Activated CD8-positive, alpha-beta memory T cell treated with anti-CD3 and anti-CD28 coated beads for 1 hour (primary cell): ENCODE measurements at places on chromosomes 2 and 18.

- no peak for DNase-seq
These were observed 31.3 kb downstream of the SETBP1 start for GRCh38 chr18:44712025-44712424.

DNA sequence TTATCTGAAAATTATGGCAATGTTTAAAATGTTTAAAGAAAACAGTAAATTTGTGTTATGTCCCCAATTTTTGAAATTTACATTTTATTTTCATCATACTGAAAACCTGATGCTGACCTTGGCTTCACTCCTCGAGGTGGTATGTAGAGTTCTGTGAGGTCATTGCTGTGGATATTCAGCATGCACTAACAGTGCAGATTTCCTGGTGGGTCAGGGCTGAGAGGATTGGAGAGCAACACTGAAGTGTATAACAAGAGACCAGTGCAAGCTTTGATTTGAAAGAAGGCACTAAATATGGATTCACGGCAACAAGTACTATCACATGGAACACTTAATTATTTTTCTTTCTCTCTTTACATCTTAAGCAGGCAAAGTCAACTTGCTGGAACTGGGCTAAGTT is 134.1 kb downstream of the SLC8A1 start:
- no peak for DNase-seq

DNA sequence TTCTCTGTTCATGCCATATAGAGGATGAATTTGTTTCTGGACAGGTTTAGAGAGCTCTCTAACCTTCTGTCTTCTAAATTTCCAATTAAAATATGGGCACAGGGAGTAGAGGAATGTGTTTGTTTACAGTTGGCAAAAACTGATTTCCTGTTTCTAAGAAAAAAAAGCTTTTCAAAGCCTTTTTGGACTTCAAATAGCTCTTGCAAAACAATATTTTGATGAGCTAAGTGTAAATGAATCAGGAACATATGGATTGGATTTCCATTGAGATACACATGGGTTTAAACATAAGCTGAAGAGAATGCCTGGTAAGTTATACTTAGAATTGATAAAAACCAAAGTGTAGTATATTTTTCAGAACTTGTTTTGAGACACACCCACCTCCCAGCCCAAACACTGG is 677.5 kb downstream of the NYAP2 start:
- DNase-seq = no peak

- DNase-seq = no peak
These were observed 217.7 kb downstream of the LRRTM1 start for GRCh38 chr2:80086831-80087230.

DNA sequence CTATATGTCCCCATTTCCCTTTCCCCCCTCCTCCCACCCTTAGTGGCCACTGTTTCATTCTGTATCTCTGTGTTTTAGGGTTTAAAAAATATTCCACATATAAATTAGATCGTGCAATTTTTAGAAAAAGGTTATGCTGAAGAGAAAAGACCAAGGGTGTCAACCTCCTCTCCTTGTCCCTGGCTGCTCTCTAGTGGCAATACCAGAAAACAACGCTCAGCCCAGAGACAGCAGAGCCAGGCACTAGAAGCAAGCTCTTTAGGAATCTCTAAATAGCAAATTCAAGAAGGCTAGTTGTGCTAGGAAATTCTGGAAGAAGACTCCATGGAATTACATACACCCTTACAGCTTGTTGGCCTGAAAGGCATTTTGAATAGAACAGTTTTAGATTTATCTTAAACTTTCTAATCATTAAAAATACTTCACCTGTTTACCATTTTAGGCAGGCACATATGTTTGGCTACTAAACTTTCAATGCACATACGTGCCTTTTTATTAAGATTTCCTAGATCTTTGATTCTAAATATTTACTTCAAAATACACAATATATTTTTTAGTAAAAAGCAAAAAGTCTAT is 35.1 kb upstream of the RASGRP3 start:
- DNase-seq = no peak

DNA sequence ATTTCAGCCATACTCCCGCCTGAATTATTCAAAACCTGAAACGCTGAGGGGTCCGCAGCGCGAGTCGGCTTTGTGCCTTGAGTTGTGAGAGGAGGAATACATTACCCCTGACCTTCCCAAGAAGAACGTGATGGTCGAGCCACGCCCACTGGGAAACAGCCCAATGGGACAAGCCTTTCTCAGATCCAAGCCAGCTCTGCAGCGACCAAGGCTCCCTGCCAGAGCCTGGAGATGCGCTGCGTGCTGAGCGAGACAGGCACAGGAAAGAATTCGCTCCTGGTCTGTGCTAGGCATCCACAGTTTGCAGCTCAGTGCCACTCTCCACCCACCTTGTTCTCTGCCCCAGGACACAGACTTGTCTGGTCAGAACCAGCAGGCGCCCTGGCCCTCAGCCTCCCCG is 74.1 kb upstream of the GLI2 start:
- DNase-seq = no peak

GRCh38 chr18:55380589-55380988 is 207.4 kb downstream of the TCF4 start:
- no peak for DNase-seq

DNA sequence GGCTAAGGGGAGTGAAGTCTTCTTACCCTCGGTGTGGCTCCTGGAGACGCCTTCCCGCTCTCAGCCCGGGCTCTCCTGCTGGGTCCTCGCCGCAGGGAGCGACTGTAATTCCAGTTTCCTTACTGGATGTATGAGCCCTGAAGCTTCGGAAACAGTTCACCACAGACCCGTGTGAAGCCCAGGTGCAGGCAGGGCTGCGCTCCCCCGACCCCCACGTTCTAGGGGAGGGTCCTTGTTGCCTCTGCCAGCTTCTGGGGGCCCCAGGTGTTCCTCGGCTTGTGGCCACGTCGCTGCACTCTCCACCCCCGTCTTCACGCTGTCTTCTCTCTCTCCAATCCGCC is 5.1 kb upstream of the ASB1 start:
- no peak for DNase-seq

GRCh38 chr2:146762786-146763185 is 1082.0 kb upstream of the ACVR2A start:
- no peak for DNase-seq

- no peak for DNase-seq
These were observed 140.6 kb downstream of the C1D start for GRCh38 chr2:67922080-67922785.

DNA sequence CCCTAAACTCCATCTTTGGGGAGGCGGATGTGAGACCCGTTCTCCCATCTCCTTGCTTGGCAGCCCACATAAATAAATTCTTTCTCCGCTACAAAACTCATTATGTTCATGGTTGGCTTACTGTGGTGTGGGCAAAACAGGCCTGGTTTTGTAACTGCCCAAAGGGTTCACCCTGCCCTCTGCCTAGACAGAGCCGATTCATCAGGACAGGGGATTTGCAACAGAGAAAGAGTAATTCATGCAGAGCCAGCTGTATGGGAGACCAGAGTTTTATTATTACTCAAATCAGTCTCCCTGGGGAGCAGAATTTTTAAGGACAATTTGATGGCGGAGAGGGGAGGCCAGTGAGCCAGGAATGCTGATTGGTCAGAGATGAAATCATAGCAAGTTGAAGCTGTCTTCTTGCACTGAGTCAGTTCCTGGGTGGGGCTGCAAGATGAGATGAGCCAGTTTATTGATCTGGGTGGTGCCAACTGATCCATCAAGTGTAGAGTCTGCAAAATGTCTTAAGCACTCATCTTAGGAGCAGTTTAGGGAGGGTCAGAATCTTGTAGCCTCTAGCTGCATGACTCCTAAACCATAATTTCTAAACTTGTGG is 8.4 kb upstream of the RNF125 start:
- DNase-seq = no peak

DNA sequence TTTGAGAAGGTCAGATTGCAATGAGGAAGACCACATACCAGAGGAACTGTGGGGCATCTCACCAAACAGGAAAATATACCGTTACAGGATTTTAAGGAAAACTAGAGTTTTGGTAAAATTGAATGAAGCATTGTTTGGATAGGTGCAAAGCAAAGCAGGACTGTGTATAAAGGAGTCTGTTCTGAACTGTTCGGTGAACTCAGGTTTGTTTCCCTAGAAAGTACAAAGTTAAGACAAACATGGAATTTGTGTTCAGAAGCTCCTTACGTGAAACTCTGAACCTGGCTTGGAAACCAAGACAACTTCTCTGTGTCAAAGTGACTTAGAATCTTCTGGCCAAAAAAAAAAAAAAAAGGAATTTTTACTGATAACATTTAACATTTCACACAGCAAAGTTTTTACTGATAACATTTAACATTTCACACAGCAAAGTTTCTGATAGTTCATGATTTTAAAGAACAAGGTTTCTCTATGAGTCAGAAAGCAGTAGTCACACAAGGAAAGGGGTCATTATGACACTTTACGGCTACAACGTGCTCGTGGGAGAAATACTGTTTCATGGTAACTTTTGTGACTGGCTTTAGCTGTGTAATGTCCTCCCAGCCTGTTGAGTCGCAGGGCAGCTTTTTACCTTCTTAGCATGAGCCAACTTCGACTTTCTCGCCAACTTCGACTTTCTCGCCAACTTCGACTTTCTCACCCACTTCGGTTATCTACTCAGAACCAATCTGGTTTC is 21.2 kb upstream of the TET3 start:
- no peak for DNase-seq

DNA sequence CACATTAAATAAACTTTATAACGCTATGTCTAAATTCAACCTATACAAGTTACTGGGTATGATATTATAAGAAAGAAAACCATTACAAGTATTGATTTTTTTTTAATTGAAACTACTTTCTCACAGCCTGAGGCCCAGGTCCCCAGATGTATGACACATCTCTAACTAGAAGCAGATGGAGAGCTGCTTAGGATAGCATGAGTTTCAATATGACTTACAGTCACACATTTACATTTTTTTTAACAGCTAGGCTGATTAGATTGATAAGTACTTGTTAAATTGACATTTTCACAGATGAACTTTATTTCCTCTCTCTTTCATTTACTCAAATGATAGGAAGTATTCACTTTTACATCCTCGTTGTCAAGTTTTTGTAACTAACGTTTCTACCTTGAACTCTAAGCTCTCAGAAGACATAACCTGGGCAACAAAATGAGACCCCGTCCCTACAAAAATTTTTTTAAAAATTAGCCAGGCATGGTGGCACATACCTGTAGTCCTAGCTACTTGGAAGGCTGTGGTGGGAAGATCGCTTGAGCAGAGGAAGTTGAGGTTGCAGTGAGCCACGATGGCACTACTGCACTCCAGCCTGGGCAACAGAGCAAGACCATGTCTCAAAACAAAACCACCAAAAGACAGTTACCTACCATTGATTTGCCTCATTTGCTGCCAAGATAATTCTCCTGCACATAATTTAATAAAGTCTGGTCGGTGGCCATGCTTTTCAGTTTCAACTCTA is 52.4 kb downstream of the STK39 start:
- DNase-seq = no peak
